ENCODE measurements at places on chromosomes 3 and 15.

- no peak for DNase-seq
Observed at GRCh38 chr3:100395679-100396431, 5.0 kb downstream of the TOMM70 start.

- no peak for DNase-seq
Observed at GRCh38 chr15:55260562-55261131, 29.0 kb downstream of the RAB27A start.

GRCh38 chr15:29309139-29309538, 39.5 kb upstream of the NSMCE3 start:
- no peak for DNase-seq

DNA sequence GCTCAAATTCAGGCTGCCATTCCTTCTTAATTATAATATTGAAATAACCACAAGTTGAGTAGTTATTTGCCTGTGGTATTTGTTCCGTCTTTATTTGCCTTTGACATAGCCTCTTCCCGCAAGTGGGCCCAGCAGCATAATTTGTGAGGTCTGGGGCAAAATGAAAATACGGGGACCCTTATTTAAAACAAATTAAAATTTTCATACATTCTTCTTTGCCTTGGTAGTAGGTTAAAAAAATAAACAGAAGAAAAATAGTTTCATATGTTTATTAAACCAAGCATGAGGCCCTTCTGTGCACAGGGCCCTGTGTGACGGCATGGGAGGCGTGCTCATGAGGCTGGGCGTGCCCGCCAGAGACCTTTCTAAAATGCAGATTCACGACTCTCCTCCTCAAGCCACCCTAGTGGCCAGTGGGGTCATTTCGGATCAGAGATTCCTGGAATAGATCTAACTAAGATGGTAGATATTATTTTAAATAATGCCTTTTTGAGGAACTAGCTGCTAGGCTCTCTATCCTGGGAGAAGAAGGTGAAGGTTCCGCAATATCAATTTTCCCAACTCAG, 35.4 kb downstream of the MASP1 start:
- DNase-seq = no peak

DNA sequence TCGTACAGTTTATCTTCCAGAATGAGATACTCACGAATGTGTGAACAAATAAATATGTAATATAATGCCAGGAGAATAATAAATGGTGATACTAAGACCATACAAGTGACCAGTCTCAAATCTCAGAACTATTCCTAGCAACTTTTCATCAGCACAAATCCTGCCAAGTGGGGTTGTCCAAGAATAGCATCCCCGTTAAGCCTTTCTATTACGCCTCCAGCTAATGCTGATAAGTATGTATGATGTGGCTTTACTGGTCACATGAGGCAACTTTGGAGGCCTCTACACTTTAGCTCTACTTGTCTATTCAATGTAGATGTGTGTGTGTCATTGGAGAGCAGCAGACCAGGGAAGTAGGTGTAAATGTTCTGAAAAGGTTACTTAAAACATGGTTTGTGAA, 129.5 kb downstream of the KCNMB2 start:
- no peak for DNase-seq

DNA sequence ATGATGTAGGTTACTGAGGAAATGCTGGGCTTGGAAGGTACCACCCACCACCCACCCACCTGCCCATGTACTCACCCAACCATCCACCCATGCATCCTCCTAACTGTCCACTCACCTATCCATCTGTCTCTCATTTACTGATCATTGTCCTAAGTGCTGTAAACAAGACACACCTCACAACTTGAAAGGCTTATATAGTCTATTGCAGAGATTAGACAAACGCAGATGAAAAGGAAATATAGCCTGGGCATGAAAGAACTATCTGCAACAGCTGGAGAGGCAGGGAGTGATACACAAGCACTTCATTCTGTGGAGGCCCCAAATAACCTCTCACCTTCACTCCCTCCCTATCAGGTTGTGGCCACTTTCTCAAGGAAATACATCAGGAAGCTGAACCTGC, 54.0 kb downstream of the DAPK2 start:
- DNase-seq = no peak

- no peak for DNase-seq
Observed at GRCh38 chr3:126618760-126619159, 36.2 kb downstream of the TXNRD3 start.

DNA sequence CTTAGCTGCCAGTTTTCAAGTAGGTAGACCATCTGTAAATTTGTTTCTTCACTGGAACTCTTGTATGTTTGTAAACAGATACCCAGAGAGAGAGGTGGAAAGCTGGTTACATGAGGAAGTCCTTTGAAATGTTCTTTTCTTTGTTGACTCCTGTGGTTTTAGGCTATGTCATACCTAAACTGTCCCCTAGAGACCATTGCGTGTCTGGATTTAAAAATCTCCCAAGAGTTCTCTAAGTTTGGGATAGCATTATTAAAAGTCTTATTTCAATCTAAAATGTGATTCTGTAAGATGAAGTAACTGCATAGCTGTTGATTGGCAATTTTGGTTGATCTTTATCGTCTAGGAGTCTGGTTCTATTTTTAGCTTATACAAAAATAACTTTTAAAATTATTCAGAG, 127.2 kb downstream of the GHSR start:
- no peak for DNase-seq

DNA sequence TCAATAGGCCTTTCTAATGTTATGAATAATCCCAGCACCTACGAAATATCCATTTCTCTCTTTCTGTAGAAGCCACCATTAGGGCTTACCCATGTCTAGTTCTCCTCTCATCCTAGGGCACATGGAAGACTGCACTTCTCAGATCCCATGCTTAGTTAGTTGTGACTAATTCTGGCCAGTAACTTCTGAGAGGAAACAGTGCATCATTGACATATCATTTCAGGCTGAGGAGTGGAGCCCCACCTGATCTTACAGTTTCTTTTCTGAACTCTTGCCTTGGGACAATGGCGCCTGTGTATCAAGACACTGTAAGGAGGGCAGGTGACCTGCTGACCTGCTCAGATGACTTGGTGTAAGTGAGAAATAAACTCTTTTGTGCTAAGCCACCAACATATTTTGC, 39.4 kb upstream of the TBL1XR1 start:
- no peak for DNase-seq

- DNase-seq = no peak
Observed at GRCh38 chr15:81530271-81530691, 156.3 kb upstream of the TMC3 start.

DNA sequence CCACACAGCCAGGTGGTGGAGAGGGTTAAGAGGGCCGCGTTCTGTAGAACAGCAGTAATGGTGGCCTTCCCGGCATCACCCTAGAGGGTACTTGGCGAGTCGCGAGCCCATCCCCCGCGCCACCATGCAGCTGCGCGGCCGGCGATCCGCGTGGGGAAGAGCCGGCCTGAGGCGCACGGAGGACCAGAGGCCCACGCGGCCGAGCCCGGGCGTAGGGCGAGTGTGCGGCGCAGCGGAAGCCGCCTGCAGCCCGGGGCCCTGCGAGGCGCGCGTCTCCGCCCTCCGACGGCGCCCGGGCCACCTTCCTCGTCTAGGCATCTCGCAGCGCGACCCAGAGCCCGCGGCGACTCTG, 423 bp downstream of the TKT start:
- peak; percentile 32 for DNase-seq

GRCh38 chr15:69081310-69082004, 67.0 kb downstream of the NOX5 start:
- DNase-seq = peak; percentile 31
